Stimulated activated CD8-positive, alpha-beta memory T cell treated with anti-CD3 and anti-CD28 coated beads, Interleukin-4, amount 100 ng/mL, for 4 hours (primary cell): ENCODE measurements at places on chromosomes 16 and 17.

DNA sequence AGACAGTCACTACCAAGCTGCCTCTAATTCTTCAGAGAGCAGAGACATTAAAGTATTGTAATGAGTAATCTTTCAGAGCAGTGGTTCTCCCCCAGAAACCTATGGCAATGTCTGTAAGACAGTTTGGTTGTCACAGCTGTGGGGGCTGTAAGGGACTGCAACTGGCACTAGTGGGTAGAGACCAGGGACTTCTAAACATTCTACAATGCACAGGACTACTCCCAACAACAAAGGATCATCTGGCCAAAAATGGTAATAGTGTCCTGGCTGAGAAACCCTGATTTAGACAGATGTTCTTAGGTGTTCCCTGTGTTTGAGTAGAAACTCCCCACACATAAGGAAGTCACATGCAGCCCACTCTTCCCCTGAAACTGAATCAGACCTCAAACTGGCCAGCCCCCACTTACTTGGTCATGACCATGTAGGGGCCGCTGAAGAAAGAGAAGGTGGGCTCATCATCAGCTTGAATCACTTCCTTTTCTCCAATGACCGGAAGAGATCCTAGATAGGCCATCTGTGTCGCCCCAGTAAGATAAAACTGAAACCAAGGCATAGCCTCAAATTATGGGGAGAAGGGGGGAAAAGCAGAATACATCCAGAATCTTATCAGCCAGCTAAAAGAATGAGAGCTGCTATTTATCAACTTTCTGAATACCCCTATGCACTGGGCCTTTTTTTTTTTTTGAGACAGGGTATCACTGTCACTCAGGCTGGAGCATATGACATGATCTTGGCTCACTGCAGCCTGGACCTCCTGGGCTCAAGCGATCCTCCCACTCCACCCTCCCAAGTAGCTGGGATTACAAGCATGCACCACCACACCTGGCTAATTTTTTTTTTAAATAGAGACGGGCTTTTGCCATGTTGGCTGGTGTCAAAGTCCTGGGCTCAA, 75.8 kb downstream of the TEX14 start:
- DNase-seq, result no peak

GRCh38 chr17:17776889-17777288, 59.9 kb downstream of the SREBF1 start:
- DNase-seq, result no peak

- no peak for DNase-seq
Measured at GRCh38 chr17:75013092-75013559, 656 bp downstream of the MRPL58 start.

DNA sequence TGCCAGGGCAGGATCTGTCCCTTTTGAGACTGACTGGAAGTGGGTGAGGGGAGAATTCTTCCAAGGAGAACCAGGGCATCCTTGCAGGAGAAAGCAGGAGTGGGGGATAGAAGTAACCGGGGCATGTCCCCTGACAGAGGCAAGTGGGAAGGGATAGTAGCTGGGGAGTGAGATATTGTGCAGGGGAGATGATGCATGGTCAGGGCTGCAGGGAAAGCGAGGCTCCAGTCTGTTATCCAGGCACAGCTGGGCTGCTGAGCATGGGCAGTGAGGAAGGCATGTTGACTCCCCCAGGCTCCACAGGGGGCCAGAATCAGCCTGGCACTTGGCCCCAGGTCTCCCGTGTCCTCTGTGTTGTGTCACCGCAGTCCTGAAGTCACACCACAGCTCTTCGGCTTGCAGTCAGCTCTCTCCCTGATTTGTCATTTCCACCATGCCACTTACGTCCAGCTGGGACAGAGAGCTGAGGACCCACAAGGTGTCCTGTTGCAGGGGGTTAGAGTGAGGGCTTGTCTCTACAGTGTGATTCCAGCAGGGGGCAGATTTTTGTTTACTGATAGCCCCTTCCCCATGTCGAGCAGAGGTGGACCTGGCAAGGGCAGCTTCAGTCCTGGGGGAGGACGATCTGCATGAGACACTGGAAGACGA, 40.9 kb downstream of the B9D1 start:
- no peak for DNase-seq

DNA sequence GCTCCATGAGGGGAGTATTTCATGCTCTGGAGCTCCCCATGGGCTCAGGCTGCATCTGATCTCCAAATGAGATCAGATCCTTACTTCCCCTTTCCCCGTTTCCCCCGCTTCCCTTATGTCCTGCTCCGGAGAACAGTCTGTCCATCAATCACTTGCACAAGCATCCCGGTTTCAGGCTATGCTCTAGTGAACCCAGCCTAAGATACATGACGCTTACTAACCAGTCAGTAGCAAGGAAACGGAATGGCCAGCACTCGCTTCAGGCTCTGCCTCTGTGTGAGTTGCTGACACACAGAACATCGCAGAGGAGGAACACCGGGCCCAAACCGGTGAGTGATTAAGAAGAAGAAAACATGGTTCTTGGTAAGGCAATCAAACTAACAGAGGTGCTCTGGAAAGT, 9.4 kb upstream of the ATP5MC1 start:
- no peak for DNase-seq

- DNase-seq, result no peak
Measured at GRCh38 chr16:90046971-90047713, 27.9 kb upstream of the DBNDD1 start.

GRCh38 chr17:42673266-42673884, 3.4 kb downstream of the PLEKHH3 start:
- DNase-seq, result no peak

DNA sequence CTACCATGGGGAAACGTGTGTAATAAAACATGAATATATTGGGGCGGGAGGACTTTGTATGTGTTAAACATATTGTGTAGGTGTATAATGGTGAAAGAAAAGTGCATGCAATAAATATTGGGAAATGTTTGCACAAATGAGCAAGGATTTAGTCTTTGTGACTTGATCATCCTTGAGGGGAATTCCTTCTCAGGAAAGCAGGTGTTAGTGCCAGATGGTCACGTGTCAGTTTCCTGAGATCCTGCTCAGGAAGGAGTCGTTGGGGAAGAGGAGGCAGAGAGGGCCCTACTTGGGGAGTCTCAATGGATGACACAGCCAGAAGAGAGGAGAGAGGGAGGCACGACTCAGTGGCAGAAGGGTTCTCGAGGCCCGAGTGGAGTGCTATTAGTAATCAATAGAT, 53.2 kb downstream of the MSI2 start:
- no peak for DNase-seq

- DNase-seq, result no peak
Measured at GRCh38 chr17:41692722-41693521, 4.2 kb downstream of the EIF1 start.

GRCh38 chr17:20203761-20204263, 194.7 kb downstream of the SPECC1 start:
- DNase-seq, result no peak

DNA sequence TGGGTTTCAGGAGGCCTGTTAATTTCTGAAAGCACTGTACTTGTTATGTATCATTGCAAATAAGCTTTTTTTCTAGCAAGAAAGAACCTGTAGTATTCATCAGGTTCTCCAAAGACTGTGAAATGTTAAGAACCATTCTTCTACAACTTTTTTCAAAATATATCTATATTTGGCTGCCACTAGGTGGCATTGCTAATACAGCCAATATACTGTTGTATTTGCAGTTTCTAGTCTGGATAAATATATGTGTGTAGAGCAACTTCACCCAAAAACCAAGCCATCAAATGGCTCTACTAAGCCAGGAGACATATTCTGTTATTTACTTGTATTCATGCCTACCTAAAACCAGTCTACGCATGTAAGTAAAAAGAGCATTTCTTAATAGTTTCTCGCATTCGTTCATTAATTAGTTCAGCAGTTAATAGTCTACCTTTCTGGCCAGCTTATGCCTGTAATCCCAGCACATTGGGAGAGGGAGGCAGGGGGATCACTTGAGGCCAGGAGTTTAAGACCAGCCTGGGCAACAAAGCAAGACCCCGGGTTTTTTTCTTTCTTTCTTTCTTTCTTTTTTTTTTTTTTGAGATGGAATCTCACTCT, 39.5 kb downstream of the VMP1 start:
- DNase-seq, result no peak

- no peak for DNase-seq
Measured at GRCh38 chr17:17358866-17359265, 55.7 kb downstream of the NT5M start.

- no peak for DNase-seq
Measured at GRCh38 chr16:89696670-89697128, 4.8 kb downstream of the SPATA2L start.

- no peak for DNase-seq
Measured at GRCh38 chr16:82888591-82889001, 261.8 kb downstream of the CDH13 start.

- no peak for DNase-seq
Measured at GRCh38 chr17:80986816-80987475, 4.7 kb upstream of the CHMP6 start.

DNA sequence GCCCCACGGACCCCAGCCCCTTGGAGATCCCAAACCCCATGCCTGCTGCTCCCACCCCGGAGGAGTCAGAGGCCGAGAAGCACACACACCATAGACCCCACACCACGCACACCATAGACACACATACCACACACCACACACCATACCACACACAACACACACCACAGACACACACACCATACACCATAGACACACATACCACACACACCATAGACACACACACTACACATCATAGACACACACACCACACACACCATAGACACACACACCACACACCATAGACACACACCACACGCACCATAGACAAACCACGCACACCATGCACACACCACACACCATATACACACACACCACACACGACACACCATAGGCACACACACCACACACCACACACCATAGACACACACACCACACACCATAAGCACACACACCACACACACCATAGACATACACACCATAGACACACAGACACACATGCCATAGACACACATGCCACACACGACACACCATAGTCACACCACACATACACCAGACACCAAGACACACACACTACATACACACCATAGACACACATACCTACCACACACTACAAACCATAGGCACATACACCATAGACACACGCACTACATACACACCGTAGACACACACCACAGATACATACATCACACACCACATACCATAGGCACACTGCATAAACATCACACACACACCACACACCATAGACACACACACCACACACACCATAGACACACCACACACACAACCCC, 11.3 kb downstream of the TBC1D16 start:
- DNase-seq, result no peak

GRCh38 chr16:29877266-29877961, 14.4 kb upstream of the CDIPT start:
- no peak for DNase-seq

DNA sequence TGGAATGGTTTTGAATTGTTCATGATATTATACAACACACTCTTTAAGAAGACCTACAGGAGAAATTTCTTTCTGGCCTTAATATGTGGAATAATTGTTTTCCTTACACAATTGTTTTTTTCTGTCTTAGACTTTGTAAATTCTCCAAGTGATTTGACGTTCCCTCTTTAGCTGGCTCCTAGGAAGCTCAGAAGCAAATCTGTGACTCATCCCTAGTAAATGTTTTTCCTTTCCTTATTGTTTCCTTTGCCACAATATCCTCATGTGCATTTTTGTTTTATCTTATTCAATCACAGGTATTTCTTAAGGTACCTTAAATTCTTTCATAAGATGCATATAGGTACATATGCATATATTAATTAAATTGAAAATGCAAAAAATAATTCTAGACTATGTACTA, 13.5 kb downstream of the KIAA0753 start:
- DNase-seq, result no peak

DNA sequence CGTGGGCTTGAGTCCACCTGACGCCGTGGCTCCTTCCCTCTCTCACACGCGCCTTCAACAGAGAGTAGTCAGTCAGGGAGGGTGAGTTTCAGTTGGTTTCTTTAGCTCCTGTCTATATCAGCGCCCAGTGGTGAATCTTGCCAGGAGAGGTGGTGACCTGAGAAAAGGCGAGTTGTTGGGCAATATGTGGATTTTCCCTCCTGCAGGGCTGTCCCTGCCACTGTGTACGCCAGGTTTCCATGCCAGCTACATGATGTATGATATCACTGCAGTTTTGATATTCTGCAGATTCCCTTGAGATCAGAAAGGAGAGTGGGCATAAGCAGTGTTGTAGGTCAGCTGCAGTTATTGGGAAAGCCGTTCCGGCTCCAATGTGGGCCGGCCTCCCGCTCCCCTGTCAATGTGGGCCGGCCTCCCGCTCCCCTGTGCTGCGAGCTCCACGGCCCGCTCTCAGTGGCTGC, 31.4 kb downstream of the BANP start:
- no peak for DNase-seq

GRCh38 chr17:28725660-28726225, 290 bp downstream of the TLCD1 start:
- no peak for DNase-seq

DNA sequence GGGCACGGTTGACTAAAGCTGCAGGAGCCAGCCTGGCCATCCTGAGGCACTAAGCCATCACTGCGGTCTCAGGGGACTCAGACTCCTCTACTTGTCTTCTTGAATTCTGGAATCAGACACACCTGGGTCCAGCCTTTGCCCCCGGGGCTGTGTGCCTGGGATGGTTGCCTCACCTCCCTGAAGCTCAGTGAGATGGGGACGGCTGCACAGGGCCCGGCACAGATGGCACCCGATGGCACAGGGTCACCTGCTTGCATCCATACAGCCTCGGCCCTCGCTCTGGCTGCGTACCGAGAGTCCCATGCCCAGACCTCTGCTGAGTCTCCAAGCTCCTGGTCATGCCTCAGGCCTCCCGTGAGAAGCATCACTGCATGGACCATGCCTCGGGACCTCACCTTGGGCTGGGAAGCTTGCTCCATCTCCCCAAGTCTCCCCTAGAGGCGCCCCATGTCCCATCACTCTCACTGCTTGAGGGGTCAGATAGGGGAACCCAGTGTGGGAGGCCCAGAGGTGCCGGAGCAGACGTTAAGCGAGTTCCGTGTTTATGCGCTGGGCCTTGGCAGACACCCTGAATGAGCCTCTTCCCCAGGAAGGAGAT, 316.3 kb downstream of the SEC14L1 start:
- DNase-seq, result no peak

DNA sequence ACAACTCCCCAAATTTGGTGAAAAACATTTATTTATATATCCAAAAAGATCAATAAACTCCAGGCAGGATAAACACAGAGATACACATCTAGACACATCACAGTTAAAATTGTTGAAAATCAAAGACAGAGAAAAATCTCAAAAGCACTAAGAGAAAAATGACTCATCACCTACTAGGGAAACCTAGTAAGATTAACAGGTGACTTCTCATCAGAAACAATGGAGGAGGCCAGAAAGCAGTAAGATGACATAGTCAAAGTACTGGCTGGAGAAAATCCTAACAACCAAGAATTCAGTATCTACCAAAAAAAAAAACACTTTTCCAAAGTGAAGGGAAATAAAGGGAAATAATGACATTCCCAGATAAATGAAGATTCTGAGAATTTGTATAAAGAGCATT, 33.8 kb downstream of the ULK2 start:
- no peak for DNase-seq
